Ovary (tissue), 10 donors: ENCODE measurements at places on chromosomes 4 and X.

GRCh38 chr4:24089851-24090534 is 200.1 kb upstream of the PPARGC1A start:
- DNase-seq, result no peak

DNA sequence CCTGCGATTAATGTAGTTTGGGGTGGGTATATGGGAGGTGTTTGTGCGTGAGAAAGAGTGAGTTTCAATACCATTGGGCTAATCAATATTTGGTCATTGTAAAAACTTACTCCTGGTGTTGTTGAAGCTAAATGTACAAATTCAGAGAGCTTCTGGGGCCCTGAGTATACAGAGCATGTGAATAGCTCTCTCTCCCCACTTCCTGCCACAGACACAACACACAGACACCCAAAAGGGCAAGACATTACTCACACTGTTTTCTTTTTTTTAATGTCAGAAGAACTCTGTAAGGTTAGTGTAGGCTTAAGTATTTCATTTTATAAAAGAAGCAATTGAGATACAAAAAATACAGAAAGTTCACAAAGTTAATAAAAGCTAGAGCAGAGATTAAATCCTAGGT is 151.3 kb upstream of the KCNIP4 start:
- DNase-seq, result no peak

GRCh38 chr4:71162386-71162785 is 168.9 kb downstream of the DCK start:
- DNase-seq, result no peak

GRCh38 chr4:88144866-88145300 is 13.6 kb downstream of the ABCG2 start:
- DNase-seq, result no peak

GRCh38 chr4:5824635-5825034 is 68.3 kb downstream of the CRMP1 start:
- no peak for DNase-seq

GRCh38 chr4:126230269-126230668 is 915.5 kb downstream of the FAT4 start:
- DNase-seq, result no peak

DNA sequence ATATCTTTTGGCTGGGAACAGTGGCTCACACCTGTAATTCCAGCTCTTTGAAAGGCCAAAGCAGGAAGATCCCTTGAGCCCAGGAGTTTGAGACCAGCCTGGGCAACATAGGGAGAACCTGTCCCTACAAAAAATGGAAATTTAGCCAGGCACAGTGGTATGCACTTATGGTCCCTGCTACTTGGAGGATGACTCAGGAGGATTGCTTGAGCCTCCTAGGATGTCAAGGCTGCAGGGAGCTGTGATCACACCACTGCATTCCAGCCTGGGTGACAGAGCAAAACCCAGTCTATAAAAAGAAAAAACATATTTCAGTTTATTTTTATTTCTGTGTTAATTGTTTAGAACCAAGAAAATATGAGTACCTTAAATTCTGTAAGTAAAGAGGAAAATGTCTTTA is 123.7 kb downstream of the CBR4 start:
- DNase-seq, result no peak

DNA sequence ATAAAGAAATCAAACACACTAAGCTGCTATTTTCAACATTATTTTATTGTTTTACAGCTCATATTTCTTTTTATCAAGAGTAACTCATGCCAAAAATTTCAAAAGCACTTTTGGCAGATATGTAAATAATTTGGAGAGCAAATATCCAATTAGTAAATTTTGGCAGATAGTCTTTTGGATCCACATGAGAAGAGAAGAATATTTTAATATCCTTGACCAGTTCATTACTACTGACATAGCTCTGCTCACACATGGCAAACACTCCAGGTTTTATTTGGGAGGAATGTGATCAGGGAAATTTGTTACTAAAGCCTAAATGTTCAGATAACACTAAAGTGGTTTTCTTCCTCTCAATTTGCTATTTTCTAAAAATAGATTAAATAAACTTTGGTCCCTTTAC is 1054.3 kb downstream of the FAT4 start:
- DNase-seq, result no peak

DNA sequence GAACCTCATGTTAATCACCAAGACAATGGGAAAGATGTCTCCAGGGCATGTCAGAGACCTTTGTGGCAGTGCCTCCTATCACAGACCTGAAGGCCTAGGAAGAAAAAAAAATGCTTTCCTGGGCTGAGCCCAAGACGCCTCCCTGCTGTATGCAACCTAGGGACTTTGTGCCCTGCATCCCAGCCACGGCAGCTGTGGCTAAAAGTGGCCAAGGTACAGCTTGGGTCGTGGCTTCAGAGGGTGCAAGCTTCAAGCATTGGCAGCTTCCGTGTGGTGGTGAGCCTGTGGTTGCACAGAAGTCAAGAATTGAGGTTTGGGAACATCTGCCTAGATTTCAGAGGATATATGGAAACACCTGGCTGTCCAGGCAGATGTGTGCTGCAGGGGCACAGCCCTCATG is 40.5 kb downstream of the SPANXN3 start:
- DNase-seq, result no peak

- no peak for DNase-seq
These were observed 527.8 kb downstream of the INPP4B start for GRCh38 chr4:142318280-142318679.

GRCh38 chr4:188941524-188942119 is 802.4 kb downstream of the TRIML1 start:
- no peak for DNase-seq
